ENCODE measurements at places on chromosomes 16 and 17.
A peak's percentile ranks its signal among the peaks of the same experiment; 100 is the strongest.

DNA sequence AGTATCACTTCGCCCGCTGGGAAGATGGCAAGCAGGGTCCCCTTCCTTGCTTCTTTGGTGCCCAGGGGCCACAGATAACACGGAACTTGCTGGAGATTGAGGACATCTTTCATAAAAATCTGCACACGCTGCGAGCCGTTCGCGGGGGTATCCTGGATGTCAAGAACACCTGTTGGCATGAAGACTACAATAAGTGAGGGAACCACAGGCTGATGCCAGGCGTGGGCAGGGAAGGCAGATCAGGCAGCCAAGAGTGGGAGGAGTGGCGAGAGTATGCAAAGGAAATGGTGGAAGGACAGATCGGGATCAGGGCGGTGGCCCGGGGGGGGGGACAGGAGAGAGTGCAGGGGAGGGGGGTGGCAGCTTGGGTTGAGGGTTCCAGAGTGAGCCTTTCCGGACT, 22.2 kb downstream of the DNAH2 start:
- DNase-seq: no peak

DNA sequence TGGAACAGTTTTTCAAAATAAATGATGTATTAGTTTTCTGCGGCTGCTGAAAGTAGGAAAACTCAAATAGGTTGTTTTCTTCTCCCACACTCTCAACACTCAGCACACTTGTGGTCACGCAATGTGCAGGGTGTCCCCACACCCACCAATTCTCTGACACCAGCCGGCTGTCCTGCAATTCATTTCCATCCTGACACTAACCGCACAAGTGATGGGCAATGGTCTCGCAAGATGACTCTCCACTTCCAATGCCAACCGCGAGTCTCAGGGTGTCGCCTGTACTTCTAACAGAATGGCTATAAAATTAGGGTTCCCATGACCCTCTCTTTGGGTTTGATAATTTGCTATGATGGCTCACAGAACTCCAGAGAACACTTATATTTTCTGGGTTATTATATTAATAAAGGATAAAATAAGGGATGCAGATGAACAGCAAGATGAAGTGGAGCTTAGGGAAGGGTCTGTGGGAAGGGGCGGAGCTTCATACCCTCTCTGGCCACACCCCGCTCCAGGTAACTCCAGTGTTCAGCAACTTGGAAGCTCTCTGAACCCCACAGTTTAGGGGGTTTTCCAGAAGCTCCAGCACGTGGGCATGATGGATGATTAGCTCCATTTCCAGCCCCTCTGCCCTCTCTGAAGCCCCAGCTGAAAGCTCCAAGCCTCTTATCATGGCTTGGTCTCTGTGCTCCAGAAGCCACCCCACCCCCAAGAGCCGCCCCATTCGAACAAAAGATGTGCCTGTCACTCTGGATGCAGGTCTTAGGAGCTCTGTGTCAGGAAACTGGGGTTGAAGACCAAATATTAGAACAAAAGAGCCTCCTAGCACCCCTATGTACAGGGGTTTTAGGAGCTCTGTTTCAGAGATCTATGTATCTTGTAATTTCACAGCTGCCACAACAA, 19.8 kb downstream of the TAF1C start:
- peak; percentile 51 for DNase-seq

DNA sequence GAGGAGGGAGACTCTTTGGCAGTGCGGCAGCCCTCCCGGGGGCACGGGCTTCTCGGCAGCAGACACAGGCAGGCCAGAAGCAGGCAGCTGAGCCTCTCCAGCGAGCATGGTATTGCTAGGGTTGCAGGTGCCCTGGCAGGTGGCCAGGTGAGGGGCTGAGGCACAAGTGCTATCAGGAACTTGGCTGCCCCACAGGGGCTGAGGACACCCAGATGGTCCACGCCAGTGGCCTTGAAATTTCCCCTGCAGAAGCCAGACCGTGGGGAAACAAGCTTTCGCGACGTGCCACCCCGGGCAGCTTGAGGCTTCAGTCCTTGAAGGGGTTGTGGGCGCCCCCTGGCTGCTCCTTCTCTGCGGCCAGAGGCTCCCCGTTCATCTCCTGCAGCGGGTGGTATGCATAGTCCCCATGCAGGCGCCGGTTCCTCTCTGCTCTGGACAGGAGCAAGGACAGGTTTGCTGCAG, 8.5 kb downstream of the NAGPA start:
- no peak for DNase-seq

GRCh38 chr16:16041196-16041892, 91.9 kb downstream of the ABCC1 start:
- DNase-seq: no peak

DNA sequence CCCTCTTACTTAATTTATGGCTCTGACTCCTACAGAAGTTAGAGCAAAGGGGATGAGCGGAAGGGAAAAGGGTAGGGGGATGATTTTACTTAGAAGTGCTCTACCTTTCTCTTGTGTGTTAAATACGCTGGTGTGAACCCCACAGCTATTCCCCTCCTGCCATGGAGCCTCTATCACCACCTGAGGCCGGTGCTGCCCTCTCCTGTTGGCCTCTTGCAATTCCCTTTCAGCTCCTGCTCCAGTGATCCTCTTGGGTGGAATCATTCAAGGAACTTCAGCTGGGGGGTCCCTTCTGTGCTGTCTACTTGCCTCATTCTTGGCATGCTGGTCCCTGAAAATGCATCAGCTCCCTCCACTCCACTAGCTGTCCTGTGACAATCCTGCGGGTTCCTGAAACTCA, 41.8 kb upstream of the CDH8 start:
- DNase-seq: no peak

GRCh38 chr16:69311533-69312387, 610 bp downstream of the VPS4A start:
- DNase-seq: peak; percentile 34

DNA sequence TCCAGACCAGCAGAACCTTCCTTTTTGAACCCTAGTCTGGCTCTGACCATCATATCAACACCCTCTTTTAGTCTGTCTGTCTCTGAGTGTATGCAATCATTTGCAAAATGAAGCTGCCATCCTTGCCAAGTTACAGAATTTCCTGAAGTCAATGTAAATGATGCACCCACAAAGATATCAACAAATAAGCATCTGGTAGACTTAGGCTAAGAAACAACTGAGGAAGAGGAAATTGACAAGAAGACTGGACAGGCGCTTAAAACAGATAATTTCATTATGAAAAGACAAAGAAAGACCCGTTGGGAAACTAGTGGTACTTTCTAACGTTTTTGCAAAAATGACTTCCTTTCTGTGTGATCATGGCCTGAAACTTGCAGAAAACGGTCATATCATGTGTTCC, 24.7 kb upstream of the CIITA start:
- DNase-seq: no peak
